ENCODE measurements at places on chromosomes 4 and X.

GRCh38 chr4:140808256-140808655 is 52.1 kb upstream of the TBC1D9 start:
- DNase-seq: no peak

- no peak for DNase-seq
Measured at GRCh38 chrX:42694260-42694815, 83.6 kb downstream of the PPP1R2C start.

GRCh38 chrX:10233173-10233572 is 76.4 kb downstream of the CLCN4 start:
- no peak for DNase-seq

- peak; percentile 52 for DNase-seq
Measured at GRCh38 chrX:49754233-49754857, 58.6 kb upstream of the PAGE1 start.

- DNase-seq: no peak
Measured at GRCh38 chr4:63036159-63036866, 1372.9 kb downstream of the TECRL start.

GRCh38 chrX:137058339-137059127 is 24.7 kb upstream of the GPR101 start:
- no peak for DNase-seq

DNA sequence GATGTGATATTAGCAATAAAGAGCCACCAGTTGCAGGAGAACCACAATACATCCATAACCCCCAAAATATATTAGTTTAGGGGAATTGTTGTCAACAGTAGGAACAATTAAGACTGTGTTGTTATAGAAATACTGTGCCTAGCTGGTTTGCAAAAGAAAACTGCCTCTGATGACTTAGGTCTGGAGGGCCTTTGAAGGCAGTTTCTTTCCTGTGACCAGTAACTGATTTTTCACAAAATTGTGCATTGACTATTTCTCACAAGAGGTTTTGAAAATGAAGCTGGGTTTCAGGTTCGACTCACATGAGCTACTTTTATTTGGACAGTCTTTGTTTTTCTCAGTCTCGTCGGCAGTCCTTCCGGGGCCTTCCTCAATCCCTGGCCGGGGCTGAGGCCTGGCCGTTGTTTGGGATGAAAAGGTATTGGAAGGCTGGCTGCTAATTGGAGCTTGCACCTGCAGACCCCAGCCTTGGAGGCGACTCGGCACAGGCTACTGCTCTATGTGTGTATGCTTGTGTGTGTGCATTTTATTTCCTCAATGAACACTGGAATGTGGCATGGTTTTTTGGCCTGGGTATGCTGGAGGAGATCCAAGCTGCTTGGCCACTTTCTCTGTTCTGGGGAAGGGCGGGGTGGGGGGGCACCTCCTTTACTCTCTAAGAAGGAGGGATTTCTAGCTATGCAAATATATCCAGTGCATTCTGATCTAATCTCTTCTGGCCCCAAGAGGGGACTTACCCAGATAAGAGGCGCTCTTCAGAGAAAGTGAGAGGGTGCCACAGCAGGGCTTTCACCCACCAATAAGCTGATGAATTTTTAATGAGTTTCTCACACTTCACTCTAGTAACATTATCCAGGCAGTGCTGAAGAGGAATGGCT is 49.5 kb upstream of the LNX1 start:
- no peak for DNase-seq

- DNase-seq: peak; percentile 89
Measured at GRCh38 chrX:10819973-10820372, 199.6 kb upstream of the MID1 start.

DNA sequence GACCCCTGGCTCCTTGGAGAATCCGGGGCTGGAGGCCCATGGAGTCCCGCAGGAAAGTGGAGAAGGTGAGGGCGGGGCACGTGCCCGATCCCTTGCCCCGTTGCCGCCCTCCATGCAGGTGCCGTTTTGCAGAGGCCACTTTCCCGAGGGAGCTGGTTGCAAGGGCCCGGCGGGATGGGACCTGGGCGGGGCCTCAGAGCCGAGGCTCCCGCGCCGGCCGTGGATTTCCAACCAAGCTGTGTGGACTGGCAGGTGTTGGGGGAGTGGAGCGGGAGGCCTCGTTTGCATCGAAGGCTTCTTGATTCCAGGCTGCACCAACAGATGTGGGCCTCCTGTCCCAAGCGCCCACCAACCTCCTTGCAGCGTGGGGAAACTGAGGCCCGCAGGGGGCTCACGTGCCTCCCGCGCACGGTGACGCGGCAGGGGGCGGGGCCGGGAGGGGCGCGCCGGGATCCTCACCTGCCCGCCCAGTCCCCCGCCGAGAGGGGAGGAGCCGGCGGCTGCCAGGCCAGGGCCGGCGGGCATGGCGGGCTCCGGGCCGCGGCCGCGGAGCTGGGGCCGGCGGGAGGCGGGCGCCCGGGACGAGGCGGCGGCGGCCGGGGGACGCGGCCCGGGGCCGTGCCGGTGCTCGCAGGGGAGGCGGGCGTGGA is 24.9 kb downstream of the SH3BP2 start:
- DNase-seq: no peak

GRCh38 chr4:178205826-178206225 is 763.6 kb upstream of the AGA start:
- no peak for DNase-seq

GRCh38 chr4:38514465-38515146 is 149.4 kb upstream of the KLF3 start:
- no peak for DNase-seq

- DNase-seq: no peak
Measured at GRCh38 chrX:148659481-148659880, 159.1 kb downstream of the AFF2 start.

- no peak for DNase-seq
Measured at GRCh38 chr4:143512978-143513313, 556 bp upstream of the SMARCA5 start.

- DNase-seq: no peak
Measured at GRCh38 chr4:12956026-12956425, 528.1 kb downstream of the RAB28 start.

DNA sequence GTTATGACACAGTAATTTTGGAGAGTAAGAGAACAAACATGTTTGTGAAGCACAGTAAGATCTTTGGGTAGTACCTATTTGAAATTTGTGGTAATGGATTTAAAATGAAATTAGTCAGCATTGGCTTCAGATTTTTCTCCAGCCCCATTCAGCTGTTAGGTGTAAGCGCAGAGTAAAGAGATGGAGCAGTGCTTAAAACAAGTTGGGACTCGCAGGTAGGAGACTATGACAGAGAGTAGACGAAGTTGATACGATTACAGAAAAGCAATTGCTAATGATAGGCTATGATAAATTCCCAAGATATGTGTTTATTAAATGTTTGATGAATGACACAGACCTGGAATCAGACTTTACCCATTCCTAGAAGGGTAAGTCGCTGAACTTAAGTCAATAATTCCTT is 72.6 kb downstream of the CHIC2 start:
- no peak for DNase-seq

GRCh38 chr4:7160951-7161440 is 31.3 kb upstream of the SORCS2 start:
- no peak for DNase-seq

GRCh38 chr4:10731162-10731561 is 46.6 kb upstream of the CLNK start:
- DNase-seq: no peak

DNA sequence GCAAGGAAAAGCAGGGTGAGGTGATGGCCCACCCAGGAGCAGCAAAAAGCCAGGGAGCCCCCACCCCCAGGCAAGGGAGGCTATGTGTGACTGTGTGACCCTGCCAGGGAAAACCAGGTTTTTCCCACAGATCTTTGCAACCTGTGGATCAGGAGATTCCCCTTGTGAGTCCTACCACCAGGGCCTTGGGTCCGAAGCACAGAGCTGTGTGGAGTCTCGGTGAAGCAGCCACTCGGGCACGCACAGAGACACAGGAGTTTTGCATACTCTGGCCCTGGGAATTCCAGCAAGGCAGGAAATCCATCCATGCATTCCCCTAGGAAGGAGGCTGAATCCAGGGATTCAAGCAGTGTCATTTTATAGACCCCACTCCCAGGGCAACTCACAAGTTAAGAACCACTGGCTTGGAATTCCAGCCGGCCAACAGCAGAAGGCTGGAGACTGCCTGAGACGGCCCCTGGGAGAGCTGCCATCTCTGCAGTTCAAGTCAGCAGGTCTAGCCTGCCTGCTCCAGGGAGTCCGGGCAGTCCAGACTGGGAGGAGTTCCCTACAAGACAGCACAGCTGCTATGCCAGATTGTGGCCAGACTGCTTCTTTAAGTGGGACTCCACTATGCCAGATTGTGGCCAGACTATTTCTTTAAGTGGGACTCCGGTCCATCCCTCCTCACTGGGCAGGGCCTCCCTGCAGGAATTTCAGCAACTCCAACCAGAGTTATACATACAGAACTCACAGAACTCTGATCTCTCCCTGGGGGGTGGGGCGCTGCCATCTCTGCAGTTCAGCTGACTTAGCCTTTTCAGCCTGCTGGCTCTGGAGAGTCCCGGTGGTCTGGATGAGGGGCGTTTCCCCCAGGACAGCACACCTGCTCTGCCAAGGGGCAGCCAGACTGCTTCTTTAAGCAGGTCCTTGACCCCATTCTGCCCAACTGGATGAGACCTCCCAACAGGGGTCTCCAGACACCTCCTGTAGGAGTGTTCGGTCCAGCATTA is 85.1 kb upstream of the ADAD1 start:
- DNase-seq: no peak

GRCh38 chr4:42566835-42567234 is 90.1 kb downstream of the ATP8A1 start:
- no peak for DNase-seq

- no peak for DNase-seq
Measured at GRCh38 chr4:123478859-123479345, 82.3 kb downstream of the SPRY1 start.

GRCh38 chrX:130385520-130385919 is at the start of gene GPR119:
Gene GPR119 (minus strand): TSS chrX:130385674. CDS start chrX:130385447, 227 bp downstream.
- no peak for DNase-seq

- peak; percentile 86 for DNase-seq
Measured at GRCh38 chr4:6732441-6733357, 16.7 kb downstream of the BLOC1S4 start.

- no peak for DNase-seq
Measured at GRCh38 chr4:10283761-10284160, 167.2 kb upstream of the WDR1 start.

- peak; percentile 68 for DNase-seq
Measured at GRCh38 chrX:73855546-73855945, 292.5 kb downstream of the CHIC1 start.
